ENCODE measurements at places on chromosomes 12 and 14.

GRCh38 chr12:95694136-95694535, 96.4 kb downstream of the NTN4 start:
- DNase-seq = no peak

DNA sequence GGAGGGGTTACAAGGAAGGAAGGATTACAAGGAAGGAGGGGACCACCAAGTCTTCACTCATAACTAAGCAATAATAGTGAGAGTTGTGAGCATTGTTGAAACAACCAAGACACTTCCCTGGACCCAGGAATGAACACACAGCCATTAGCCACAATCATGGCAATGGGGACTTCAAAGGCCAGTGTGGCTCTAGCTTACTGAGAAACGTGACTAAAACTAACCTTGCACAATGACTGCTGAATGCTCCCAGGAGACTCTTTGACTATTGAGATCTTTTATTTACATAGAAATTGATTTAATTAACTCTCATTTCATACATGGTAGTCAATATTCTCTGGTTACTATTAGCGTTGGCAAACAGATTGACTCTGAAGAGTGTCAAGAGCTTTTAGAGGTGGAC, 263.0 kb upstream of the SOX5 start:
- DNase-seq = no peak

DNA sequence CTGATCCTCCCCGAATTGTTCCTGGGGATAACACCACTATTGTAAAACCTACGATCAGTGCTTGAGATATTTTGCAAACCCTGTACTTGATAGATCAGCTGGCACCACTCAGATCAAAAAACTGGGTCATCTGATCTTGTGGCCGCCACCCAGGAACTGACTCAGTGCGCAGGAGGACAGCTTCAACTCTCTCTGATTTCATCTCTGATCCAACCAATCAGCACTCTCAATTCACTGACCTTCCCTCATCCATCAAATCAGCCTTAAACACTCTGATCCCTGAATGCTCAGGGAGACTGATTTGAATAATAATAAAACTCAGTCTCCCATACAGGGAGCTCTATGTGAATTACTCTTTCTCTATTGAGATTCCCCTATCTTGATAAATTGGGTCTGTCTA, 4.2 kb upstream of the XPOT start:
- DNase-seq = no peak

DNA sequence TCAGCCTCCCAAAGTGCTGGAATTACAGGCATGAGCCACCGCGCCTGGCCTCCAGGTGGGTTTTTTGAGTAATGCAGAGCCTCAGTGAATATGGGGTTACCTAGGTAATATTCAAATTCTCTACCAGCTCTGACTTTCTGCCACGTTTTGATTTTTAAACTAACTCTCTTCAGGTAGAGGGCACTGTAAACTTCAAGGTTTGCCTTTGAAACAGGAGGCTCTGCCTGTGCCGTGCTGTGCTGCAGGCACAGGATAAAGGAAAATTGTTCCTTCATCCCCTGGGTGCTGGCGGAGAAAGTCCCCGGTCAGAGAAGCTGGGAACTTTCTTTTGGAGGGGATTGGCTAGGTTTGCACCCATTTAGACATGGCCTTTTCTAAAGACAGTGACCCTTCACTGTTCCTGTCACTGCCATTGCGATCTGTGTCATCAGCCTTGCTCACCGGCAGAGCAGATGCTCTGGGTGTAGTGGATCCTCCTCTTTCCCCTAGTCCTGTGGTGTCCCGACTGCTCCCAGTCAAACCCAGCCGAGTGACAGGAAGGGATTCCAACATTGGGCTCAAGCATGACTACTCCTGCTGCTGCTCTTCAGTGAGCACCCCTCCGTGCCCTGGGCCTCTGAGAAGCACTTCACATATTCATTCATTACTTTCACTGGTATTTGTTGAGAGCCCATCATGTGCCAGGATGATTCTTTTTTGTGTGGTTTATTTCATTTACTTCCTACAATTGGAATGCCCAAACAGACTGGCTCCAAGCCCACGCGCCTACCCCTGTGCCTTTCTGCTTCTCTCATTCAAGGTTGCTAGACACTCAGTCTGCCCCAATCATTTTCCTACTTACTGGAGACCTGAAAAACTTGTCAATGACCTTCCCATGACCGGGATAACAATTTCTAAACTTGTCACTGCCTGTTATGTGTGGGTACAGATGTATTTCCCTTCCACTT, 103.6 kb downstream of the TMEM30B start:
- DNase-seq = no peak

- peak; percentile 85 for DNase-seq
Measured at GRCh38 chr14:101838476-101838875, 77.0 kb downstream of the PPP2R5C start.

- DNase-seq = no peak
Measured at GRCh38 chr12:211639-212414, 2.1 kb downstream of the SLC6A12 start.

GRCh38 chr12:77122661-77123060, 57.3 kb upstream of the E2F7 start:
- no peak for DNase-seq

DNA sequence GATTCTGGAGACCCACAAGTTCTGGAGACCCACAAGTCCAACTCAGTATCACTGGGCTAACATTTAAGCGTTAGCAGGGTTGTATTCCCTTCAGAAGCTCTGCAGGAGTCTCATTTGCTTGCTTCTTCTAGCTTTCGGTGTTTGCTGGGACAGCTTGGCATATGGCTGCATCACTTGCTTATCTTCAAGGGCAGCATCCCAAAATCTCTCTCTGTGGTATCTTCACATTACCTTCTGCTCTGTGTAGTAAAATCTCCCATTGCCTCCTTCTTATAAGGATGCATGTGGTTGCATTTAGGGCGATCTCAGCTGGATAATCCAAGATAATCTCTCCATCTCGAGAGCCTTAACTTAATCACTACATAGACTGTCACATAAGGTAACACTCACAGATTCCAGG, 7.3 kb upstream of the CNTN1 start:
- DNase-seq = no peak

DNA sequence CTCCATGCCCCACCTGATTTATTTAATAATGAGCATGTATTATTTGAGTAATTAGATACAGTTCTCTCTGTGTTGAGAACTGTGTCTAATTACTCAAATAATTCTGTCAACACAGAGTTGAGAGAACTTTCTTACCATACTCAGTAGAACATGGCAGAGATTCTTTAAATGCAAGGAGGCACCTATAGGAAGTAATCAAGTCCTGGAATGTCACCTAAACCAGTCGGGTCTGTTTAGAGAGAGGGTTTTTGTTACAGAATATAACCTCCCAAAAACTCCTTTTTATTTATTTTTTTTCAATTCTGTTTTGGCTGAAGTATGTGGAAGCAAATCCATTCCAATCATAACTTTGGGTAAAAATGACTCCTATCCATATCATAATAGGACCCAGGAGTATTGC, 37.5 kb upstream of the CIT start:
- DNase-seq = no peak

GRCh38 chr14:102965282-102965681, 42.8 kb downstream of the AMN start:
- no peak for DNase-seq

DNA sequence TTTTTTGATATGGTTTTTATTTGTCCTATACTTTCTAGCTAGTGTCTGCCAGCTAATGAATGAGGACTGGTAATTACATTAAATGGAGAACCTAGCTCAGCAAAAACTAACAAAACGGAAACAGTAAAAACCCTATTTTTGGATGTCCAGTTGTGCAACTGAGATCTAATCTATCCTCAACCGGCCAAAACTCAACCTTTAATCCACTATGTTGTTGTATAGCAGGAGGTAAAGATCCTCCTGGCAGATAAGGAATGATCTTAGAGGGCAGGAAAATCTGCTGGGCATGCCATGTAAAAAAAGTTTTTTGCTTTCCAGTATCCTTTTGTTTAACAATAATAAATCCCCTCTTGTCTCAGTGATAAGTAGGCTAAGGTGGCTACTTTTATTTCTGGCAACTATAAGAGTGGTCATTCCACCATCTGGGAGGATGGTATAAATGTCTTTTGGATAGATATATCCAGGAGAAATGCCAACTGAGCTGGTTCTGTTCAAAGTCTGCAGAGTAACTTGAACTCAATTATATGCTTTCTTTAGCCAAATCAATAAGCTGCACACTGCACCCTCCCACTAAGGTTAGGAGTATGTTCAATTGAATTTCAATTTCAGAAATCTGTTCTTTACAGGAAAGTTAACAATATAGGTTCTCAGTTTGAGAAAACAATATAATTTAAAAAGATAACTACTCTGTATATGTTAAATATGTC, 40.1 kb downstream of the WASHC3 start:
- no peak for DNase-seq

GRCh38 chr12:11885261-11886038, 185.3 kb upstream of the BCL2L14 start:
- DNase-seq = no peak

- DNase-seq = no peak
Measured at GRCh38 chr14:101273091-101273490, 288.2 kb upstream of the DIO3 start.

- DNase-seq = no peak
Measured at GRCh38 chr12:99911967-99912366, 72.8 kb downstream of the ANKS1B start.

DNA sequence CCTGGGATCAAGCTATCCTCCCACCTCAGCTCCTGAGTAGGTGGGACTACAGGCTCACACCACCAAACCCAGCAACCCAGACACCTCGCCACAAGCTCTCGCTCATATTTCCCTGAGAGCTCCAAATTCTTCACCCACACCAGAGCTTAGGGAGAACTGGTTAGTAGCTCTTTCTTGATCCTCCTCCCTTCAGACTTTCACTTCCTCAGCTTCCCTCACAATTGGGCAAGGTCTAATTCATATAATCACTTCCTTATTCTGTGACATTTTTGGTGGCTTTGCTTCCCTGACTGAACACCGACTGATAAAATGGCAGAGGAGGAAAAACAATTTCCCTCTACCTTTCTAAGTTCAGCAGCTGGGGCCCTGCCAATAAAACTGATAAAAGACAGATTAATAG, 88.5 kb downstream of the GXYLT1 start:
- DNase-seq = no peak

DNA sequence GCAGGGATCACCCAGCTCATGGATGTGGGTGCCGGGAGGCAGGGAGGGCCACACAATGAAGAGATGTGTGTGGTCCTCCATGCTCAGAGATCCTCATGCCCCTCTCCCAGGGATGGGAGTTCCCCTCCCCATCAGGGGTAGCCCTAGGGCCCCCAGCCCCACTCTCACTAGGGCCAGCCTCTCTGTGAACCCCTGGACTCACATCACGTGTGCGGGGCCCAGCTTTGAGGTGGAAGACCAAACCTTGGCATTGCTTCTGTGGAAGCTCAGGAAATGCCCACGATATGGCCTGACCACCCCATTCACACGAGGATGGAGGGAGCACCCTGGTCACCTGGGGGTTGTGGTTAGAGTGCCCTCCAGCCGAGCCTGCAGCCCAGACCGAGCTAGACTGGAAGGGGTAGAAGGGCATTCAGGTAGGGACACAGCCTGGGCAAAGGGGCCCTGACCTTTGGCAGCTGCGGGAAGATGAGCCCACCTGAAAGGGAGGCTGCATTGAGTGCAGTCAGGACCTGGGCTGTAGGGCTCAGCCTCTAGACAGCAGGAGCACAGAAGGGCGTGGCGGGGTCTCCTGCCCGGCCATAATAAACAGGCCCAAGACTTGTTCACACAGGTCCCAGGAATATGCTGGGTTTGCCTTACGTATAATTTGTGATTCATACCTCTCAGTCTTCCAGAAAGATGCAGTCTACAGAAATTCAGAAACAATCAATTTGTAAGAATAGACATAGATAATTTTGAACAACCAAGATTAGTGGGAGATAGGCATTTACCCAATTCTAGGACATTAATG, 34.8 kb upstream of the RCOR1 start:
- no peak for DNase-seq

GRCh38 chr12:91043408-91043807, 14.4 kb downstream of the KERA start:
- no peak for DNase-seq

DNA sequence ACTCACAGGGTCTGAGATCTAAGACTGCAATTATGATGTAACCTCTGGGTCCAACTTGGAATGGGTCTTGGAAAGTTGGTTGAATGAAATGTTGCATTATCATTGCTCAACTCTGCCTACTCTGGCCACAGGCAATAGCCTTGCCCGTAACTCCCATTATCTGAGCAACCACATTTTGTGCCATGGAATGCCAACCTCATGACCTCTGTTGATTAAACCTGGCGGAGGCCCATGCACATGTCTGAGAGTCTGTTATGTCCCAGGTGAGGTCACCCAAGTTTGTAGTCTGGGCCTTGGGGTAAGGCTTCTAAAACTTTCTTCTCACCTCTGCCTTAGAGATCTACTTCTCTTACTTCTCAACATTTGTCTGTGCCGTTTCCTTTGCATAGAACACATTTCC, 140.9 kb downstream of the TBX5 start:
- DNase-seq = no peak

GRCh38 chr12:109652977-109653264, 60.7 kb upstream of the FAM222A start:
- no peak for DNase-seq

GRCh38 chr14:30196861-30197260, 269.2 kb upstream of the PRKD1 start:
- DNase-seq = no peak

DNA sequence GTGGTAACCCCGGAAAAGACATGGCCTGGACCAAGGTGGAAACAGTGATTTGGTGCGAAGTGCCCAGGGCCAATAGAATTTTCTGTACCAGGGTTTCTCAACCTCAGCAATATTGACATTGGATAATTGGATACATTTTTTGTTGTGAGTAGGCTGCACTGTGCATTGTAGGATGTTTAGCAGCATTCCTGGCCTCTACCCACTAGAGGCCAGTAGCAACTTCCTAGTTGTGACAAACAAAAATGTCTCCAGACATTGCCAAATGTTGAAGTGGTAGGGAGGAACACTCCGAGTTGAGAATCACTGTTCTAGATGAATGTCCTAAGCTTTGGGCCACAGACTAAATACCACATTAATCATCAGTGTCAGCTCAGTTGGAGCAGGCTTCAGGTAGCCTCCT, 6.2 kb upstream of the CGRRF1 start:
- no peak for DNase-seq

GRCh38 chr14:100350986-100351385, 27.8 kb downstream of the SLC25A47 start:
- no peak for DNase-seq

Measured in sigmoid colon (tissue), 7 donors.